ENCODE measurements at places on chromosomes 11 and 22.

GRCh38 chr11:45210846-45211245 lies 64.4 kb downstream of the PRDM11 start:
- no peak for DNase-seq

GRCh38 chr11:122030286-122030685 lies 85.7 kb downstream of the BLID start:
- DNase-seq: no peak

DNA sequence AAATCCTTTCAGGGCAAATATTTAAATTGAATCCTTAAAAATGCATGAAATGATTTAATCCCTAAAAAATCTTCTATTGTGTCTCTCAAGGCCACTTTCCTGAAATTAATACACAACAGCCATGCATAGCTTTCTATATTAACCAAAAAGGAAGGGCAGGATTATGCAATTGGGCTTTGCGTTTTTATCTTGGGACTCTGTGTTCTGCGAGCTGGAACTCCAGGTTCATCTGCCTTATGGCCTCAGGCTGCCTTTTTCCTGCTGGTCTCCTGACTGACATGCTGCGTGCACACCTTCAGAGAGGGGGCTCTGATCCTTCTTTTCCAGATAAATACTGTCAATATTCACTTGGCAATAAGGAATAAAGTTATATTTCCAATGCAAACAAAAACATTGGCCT lies 141.7 kb upstream of the GRIA4 start:
- DNase-seq: no peak

DNA sequence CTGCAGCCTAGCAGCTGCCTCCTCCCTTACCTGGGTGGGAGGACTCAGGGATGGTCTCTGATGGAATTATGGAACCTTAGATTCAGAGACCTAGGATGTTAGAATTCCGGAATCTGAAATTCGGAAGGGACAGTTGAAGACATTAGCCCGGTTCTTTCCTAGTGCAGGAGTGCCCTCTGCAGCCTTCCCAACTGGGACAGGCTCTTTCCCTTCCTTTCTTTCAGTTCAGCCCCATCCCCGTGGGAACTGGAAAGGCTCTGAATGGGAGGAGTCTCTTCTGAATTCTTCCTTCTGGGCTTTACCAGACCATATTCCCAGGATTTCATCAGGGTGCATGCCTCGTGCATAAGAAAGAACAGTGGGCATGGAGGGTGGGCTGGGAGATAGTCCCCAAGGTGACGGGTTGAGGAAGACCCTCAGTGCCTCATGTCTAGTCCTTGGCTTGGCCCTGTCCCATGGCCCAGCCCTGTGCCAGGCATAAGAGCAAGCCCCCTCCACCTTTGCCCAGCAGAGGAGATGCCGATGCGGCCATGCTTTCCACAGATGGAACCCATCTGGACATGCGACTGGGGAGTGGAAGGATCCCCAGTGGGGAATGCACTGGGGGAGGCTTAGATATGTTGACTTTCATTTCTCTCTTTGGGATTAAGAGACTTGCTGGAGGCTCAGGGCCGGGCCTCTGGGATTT lies 14.4 kb downstream of the DNAJB13 start:
- no peak for DNase-seq

DNA sequence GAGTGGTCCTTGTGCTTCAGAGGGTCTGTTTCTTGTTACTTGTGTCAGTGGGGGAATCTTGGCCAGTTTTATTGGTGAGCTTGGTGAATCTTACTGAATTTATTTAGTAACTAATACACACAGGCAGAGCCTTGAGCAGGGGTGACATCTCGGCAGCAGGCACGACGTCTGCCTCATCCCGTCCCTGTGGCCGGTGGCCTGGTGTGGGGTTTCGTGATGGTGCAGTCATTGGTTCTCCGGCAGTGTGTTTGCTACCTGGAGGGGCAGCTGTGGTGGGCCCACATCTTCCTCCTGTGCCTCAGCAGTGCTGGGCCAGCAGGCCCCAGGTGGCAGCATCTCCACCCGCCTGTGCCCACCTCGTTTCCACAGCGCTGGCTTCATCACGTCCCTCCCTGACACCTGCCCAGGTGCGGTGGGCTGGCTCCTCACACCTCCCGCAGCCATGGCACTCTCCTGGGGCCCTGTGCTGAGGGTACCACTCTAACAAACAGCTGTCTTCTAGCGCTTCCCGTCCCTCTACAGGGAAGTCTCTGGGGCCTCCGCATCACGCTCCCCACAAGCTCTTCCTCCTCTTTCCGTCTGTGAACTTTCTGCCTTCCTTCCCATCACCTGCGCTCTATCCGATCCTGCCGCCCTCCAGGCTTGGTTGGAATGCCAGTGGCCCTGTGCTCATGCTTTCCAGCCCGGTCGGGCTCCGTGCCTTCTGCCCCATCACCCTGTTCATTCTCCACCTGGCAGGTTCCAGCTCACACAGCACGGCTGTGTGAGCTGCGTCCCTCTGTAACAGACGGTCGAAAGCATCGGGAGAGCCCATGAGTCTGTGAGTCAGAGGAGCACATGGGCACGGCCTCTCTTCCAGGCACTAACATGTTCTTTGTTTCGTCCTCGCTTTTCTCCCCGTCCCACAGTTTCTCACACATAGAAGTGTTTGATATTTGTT lies 203.4 kb downstream of the TBC1D22A start:
- DNase-seq: no peak

DNA sequence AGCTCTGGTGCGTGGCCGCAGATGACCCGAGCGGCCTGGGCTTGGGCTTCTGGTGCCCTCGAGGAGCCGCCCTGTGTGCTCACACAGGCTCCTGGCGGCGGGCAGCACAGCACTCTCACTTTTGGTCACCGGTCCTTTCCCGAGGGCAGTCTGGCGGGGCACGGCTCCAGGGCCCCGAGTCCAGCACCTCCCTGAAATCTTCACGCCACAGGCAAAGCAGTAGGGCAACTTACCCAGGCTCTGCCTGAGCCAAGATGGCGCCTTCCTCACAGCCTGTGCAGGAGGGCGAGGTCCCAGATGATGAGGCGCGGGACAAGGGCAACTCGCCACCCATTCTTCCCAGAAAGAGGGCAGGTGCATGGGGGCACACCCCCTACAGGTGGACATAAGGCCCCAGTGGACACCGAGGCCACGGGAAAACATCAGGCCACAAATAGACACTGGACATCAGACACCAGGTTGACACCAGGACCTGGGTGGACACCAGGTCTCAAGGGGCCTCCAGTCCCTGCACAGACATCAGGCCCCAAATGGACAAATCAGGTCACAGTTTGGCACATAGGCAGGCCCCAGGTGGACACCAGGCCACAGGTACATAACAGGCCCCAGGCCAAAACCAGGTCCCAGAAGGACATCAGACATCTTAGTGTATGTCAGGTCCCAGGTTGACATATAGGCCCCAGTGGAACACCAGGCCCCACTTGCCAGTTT lies 57.6 kb upstream of the SEPTIN5 start:
- no peak for DNase-seq

- no peak for DNase-seq
Observed at GRCh38 chr11:82267186-82267585, 466.5 kb downstream of the FAM181B start.

DNA sequence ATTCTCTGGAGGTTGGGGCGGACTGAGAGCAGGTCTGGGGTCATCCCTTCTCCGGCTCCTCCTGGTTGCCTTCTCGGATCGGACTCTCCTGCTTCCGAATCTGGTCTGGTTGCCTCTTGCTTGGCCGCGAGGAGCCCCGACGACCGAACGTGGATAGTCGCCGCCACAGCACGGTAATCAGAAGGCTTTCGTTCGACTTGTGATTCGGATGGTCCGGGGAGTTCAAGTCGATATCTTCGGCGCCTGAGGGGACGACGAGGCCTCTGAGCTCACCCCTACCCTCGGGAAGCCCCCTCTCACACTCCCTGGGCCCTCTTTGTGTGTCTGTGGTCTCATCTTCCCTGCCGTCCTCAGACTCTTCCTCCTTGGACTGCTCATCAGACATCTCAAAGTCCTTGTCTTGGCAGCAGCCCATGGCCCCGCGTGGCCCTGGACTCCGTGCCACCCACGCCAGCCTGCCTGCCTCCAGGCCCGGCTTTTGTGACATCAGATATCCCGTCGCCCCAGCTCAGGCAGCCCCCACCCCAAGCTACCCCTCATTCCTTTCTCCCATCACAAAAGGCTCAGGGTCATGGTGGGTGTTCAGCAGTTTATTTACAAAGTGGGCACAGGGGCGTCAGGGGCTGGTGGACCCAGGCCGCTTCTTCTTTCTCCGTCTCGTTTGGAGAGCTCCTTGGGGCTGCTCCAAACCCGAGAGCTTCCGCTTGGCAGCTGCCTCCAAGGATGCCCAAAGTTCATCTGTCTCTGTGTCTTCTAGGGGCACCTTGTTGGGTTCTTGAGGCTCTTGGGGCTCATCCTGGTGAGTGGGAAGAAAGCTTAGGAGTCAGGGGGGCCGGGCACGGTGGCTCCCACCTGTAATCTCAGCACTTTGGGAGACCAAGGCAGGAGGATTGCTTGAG lies at the start of gene TEX54:
Gene TEX54 (minus strand): TSS at position 506 of the 899 bp plus-strand sequence.
- DNase-seq: no peak

GRCh38 chr11:19117760-19118097 lies 761 bp downstream of the ZDHHC13 start:
- DNase-seq: no peak

GRCh38 chr11:132994966-132995365 lies 537.3 kb downstream of the OPCML start:
- no peak for DNase-seq

Measured in iPS DF 19.7 (cell line).